ENCODE measurements at places on chromosomes 13 and 19.
A peak's percentile ranks its signal among the peaks of the same experiment; 100 is the strongest.

DNA sequence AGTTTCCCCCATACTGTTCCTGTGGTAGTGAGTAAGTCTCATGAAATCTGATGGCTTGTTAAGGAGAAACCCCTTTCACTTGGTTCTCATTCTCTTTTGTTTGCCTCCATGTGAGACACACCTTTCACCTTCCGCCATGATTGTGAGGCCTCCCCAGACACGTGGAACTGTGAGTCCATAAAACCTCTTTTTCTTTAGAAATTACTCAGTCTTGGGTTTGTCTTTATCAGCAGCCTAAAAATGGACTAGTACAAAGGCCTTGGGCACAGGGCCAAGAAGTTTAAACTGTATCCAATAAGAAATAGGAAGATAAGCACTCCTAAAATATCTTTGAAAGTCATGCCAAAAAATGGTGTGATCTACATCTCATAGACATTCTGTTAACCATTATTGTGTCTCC is 176.9 kb downstream of the TBC1D4 start:
- DNase-seq = peak; percentile 21

- DNase-seq = no peak
These were observed 62.8 kb downstream of the FGF9 start for GRCh38 chr13:21733475-21734263.

DNA sequence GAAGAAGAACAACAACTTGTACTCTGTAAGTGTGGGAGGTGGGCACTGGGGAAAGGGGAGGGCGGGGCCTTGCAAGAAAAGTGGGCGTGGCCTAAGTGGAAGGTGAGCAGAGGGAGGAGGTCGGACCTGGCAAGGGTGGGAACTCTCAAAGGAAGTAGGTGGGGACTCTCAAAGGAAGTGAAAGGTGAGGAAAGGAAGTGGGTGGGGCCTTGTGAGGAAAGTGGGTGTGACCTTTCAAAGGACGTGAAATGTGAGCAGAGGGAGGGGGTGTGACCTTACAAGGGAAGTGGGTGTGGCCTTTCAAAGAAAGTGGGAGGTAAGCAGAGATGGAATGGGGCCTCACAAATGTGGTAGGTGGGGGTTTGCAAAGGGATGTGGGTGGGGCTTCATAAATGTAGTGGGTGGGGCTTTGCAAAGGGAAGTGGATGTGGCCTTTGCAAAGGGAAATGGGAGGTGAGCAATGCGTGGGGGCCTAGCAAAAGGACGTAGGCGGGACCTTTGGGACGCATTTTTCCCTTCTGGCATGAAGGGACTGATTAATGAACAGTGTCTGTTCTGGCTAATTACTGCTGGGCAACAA is 25.9 kb downstream of the ACSBG2 start:
- DNase-seq = peak; percentile 81

GRCh38 chr13:28089065-28089464 is 11.3 kb downstream of the FLT3 start:
- no peak for DNase-seq

DNA sequence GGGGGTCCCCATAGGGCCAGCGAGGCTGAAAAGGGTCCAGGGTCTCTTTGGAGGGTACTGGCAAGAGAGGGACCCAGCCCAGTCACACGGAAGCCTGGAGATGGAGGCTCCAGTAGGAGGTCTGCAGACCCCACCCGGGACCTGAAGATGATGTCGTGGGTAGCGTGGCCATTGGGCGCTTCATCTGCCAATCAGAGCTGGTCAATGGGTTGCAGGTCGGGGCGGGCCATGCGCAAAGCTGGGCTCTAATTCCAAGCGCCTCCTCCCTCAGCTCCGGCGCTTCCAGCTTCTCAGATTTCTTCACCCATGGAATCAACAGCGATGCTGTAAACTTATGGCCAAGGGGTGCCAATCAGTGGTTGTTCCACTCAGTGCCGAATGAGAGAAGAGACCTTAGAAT is 10.9 kb downstream of the SIGLEC12 start:
- no peak for DNase-seq

DNA sequence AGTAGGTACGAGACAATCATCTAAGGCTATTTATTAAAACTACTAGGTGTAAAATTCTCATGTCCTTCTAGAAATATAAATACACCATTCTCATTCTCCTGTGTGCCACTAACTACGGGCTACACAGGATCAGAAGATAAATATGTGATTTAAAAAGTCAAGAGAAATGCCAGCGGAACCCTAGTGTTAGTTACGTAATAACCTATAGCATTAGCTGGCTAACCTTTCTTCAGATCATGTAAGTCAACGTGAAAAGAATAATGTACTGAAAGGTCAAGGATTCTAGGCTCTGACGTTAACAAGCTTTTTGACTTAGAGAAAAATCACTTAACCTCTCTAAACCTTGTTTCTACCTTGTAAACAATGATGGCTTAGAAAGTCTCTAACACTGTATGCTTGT is 121.8 kb downstream of the RGCC start:
- DNase-seq = no peak

DNA sequence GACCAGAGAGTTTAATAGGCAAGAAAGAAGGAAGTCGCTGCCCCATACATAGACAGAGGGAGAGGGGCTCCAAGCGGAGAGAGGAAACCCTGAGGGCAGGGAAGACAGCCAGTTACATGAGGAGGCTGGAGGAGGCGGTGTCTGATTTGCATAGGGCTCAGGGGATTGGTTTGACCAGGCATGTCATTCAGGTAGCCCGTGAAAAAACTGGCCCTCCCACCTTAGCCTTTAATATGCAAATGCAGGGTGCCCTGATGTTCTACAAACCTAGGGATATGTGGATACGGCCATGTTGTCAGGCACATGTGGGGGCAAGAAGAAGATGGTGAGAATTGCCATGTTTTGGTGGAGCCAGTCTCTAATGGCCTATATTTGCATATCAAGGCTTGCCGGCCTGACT is 1461.6 kb downstream of the PCDH9 start:
- no peak for DNase-seq

Measured in common myeloid progenitor, CD34-positive (primary cell).